MV-4-11 (cell line): ENCODE measurements at places on chromosomes 5 and 9.

GRCh38 chr5:139648205-139649081, at the start of gene CXXC5:
Gene CXXC5, plus strand, starts transcription at chr5:139648349. Its CDS starts 32,175 bp downstream, at chr5:139680524.
- DNase-seq, result peak; percentile 59

GRCh38 chr5:77152441-77152840, 58.0 kb upstream of the PDE8B start:
- no peak for DNase-seq

GRCh38 chr5:176153741-176154140, 84.5 kb upstream of the SIMC1 start:
- no peak for DNase-seq

DNA sequence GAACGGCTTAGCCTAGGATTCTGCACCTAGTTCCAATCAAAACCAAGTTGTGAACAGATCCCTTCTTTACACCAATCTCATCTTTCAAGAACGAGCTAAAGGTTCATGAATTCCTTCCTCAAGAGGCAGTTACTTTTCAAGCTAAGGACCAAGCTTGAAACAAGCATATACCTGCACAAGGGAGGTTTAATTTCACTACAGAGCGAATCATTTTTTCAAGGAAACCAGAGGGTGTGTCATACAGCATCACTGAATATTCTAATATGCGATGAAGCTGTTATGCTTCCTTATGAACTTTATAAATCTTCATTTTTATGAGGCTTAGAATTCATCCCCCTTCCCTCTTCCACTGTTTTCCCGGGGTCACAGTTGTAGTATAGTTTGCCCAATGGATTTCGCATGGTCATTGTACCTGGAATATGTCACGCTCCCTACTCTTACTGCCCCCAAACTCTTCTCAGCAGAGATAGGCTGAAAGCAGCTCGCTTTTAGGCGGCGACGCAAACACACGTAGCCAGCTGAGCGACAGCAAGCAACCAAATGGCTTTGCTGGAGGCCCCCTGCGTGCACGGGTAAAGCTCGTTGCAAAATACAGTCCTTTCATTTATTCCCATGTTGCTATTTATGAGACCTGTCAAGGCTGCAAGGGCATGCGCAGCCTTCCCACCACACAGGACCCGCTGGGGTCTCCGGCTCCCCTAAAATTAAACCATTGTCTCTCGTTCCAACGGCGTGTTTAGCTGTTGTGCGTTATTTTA, 832 bp downstream of the LMBRD2 start:
- peak; percentile 48 for DNase-seq

DNA sequence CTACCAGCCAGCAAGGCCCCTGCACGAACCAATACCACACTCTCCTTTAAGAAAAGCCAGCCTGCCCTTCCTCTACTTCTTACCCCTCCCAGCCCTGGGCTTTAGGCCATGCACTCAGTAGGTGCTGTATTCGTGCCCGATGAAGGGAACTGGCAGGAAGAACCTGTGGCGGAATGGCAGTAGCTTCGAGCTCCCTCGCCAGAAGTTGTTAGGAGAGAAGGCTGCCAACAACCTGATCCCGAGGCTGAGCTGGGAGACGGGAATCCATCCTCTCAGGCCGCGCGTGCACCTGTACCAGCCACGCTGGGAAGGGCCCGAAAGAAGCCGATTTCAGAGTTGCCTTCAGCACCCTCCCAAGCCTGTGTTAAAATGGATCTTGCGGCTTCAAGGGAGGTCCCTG, 45.3 kb upstream of the AKNA start:
- no peak for DNase-seq

GRCh38 chr9:14393418-14393817, 79.5 kb upstream of the NFIB start:
- no peak for DNase-seq

DNA sequence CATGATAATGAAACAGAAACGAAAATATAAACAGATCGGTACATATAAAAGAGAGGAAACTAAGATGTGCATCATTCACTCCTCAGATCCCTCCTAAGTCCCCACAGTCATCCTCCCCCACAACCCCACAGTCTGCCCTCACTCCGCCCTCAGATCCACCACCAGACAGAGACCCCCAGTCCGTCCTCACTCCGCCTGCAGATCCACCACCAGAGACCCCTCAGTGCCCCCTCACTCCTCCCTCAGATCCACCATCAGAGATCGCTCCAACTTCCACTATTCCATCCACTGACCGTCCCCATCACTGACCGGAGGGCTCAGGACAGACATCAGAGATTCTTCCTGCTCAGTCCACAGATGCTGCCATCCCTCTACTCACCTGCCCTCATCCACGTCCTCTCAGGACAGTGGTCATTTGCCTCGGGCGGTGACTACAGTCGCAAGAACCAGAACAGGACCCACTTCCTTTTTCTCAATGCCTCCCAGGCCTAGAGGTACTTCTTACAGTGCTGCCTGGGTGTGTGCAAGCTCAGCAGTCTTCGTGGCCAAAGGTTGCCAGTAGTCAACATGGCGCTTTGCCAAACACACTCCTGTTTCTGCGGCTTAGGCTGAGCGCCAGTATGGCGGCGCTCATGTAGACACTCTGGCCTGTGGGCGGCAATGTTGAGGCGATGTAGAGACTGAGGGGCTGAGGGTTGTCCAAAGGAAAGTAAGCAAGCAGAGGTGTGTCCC, 8.3 kb upstream of the SPATA31C1 start:
- DNase-seq, result no peak

- DNase-seq, result no peak
These were observed 76.5 kb downstream of the PHF2 start for GRCh38 chr9:93652604-93653592.

DNA sequence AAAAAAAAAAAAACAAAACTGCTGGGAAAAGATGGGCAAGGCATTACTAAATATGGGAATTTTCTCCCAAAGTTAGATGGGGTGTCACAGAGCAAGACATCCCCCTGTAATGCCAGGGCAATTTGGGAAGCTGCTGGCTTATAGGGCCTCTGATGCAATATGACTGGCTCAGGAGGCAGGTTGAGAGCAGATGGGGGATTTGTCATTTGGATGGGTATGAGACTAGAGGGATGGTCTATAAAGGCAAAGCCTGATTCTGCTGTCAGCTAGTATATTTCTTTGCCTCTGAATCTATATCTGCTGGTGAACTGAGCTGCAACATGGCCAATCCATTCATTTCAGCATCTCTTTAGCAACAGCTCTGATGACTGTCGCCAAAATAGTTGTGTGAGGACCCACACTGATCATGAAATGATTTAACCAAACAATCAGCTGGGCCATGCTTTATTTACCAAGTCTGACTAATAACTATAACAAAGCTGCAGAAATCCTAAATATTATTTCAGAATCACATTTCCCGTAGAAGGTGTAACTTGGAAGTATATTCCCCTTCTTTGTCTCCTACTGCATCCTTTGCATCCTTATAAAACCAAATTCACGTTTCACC, 455.1 kb upstream of the ZNF608 start:
- no peak for DNase-seq

- DNase-seq, result no peak
These were observed 65.6 kb upstream of the SEMA6A start for GRCh38 chr5:116640236-116640635.

DNA sequence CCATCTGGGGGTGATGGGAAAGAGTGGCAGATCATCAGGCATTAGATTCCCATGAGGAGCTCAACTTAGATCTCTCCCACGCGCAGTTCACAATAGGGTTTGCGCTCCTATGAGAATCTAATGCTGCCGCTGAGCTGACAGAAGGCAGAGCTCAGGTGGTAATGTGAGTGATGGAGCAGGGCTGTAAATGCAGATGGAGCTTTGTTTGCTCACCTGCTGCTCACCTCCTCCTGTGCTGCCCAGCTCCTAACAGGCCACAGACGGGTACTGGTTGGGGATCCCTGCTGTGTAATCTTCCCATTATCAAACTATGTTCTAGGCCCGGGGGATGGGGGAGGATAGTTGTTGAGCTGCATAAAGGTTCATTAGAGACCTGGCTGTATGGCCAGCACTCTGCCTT, 58.4 kb downstream of the UGCG start:
- no peak for DNase-seq

- peak; percentile 31 for DNase-seq
These were observed 11.1 kb upstream of the DMXL1 start for GRCh38 chr5:119059740-119060255.

DNA sequence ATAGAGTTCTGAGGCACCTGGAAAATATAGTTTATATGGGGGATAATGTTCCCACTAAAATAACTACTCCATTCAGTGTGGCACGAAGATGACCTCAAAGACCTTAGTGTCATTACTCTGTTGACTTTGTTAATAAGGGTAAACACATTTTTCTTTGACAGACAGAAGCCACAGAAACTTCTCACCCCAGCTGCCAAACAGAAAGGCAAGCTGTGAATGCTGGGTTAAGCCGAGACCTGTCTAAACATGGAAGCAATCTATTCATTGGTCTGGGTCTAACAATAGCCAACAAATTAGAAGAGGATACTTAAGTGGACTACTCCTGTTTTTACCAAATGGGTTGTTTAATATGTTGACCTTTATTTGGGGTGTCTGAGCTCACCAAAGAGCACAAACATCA, 171.4 kb downstream of the TLE1 start:
- DNase-seq, result no peak

GRCh38 chr5:891837-892393, 686 bp downstream of the BRD9 start:
- no peak for DNase-seq

GRCh38 chr9:133913571-133914369, 78.4 kb downstream of the VAV2 start:
- no peak for DNase-seq
